Activated T-helper 9 cell treated with anti-CD3 and anti-CD28 coated beads, Interleukin-2, amount 50 U/mL, for 16 hours (primary cell): ENCODE measurements at places on chromosomes 11 and 22.

DNA sequence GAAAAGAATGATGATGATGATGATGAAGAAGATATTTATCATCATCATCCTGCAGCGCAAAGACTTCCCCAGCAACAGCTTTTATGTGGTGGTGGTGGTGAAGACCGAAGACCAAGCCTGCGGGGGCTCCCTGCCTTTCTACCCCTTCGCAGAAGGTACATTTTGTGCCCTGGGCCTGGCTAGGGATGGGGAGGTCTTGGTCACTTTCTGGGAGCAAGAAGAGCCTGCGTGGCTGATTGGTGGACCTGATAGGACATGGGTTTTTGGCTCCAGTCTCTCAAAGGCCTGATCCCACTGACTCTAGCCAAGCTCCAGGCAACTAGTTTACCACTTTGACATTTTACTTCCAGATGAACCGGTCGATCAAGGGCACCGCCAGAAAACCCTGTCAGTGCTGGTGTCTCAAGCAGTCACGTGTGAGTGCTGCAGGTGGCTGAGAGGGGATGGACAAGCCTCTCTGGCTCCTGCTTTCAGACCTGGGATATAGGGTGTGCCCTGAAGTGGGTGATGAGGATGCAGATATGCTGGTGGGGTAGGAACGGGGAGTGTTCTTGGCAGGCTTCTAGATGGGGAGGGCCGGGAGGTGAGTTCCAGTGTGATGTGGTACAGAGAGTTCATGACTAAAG, 5.3 kb downstream of the SIDT2 start:
- DNase-seq: no peak

DNA sequence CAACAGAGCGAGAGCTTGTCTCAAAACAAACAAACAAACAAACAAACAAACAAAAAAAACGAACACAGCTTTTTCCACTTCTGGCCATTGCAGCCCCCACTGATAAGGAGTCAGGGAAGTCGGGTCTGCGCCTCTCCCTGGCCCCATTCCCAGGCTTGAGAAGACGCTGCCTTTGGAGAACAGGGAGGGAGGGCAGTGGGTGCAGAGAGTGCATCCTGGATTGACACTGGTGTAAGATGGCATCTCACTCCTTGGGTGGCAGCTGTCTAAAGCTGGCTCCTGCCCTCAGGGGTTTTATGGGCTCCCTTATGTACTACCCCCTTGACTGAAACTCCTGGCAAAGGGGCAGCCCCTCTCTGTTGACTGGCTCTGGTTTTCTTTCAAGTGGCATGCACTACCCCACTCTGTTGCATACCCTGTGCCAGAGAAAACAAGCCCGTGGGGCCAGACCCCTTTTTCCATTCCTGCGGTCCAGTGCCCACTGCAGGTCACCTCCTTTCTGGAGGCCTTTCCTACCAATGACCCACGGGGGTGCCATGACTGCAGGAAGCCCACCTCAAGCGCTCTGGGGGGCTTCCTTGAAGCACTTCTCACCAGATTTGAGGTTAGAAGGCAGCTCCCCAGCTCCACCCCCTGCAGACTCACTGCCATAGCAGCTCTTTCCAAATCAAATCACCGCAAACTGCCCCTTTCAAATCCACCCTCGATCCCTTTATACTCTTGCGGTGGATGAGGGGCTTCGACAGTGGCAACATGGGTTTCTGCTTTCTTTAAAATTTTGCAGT, 12.7 kb downstream of the DRAP1 start:
- DNase-seq: no peak

GRCh38 chr11:130435671-130436070, 7.3 kb upstream of the ADAMTS8 start:
- DNase-seq: no peak

DNA sequence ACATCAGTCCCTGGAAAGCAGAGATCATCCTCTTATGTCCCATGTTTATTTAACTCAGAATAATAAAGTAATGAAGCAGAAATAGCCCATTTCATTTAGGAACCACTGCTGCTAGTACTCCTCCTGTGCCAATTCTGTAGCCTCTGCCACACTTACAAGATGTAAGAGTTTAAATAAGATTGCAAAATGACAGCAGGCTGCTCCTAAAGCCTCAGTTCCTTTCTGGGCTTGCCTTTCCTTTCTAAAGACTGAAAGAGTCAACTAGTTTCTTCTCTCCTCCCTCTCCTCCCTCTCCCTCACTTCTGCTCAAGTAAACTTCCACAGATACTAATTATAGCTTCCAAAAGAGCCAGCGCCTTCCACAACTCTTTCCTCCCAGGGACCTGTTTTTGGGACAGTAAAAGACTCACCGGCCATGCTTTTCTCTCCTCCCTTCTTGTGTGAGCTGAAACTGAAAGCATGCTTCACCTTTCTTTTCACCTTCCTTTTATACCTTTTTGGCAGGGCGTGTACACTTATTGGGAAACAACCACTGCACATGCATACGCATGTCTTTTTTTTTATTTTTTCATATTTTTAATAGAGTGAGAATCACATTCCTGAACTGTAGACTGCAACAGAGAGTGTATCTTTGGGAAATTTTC, 26.1 kb upstream of the CARD16 start:
- DNase-seq: no peak

- no peak for DNase-seq
These were observed 4.2 kb upstream of the RAC2 start for GRCh38 chr22:37248251-37248650.

- DNase-seq: no peak
These were observed 530.5 kb upstream of the LRRC4C start for GRCh38 chr11:41989823-41990380.

- DNase-seq: peak; percentile 55
These were observed 18.2 kb downstream of the IFT27 start for GRCh38 chr22:36757668-36758211.

DNA sequence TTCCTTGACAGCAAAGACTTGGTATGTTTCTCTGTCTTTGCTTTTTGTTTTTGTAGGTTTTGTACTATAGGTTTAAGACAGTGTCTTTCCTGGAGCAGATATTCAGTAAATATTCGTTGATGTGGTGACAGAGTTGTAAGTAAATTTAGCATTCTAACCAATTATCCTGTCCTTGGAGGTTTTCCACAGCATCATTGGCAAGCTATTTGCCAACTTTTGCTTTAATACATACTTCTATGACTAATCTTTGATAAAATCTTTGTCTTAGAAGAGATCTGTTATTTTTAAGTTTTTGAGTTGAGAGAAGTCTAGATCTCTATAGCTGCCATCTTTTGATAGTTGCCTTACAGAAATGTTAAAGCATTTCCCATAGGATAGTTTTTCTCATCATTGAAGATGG, 3.8 kb downstream of the USP47 start:
- no peak for DNase-seq

DNA sequence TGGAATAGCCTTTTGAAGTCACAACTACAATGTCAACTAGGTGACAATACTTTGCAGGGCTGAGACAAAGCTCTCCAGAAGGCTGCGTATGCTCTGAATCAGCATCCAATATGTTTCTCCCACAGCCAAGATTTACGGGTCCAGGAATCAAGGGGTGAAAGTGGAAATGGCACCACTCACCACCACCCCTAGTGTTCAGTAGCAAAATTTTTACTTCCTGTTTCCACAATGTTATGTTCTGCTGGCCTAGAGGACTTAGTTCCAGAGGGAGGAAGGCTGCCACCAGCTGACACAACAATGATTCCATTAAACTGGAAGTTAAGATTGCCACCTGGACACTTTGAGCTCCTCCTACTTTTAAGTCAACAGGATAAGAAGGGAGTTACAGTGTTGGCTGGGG, 68.5 kb upstream of the MPEG1 start:
- DNase-seq: no peak
